Subcutaneous preadipocyte (primary cell): ENCODE measurements at places on chromosomes 7 and 10. TPM values are rescaled to one million over a fixed set of nuclear protein-coding genes. Genes with fewer than 3 reads are reported as not detected.

The SSC4D gene
- total RNA-seq: 0.39 and 1.1 TPM in 2 replicates

The ACTA2 gene
- total RNA-seq: 37.1 and 72.0 TPM in 2 replicates

The PAPOLB gene
- under 0.01 and 0.20 TPM in 2 replicates for total RNA-seq

The FAM204A gene
- total RNA-seq: 37.1 and 43.0 TPM in 2 replicates

The CDH23 gene
- total RNA-seq: 0.20 and 0.37 TPM in 2 replicates

The SLC26A3 gene
- total RNA-seq: not detected in 2 replicates

The HMX2 gene
- not detected in 2 replicates for total RNA-seq

The CYP26C1 gene
- total RNA-seq: under 0.01 TPM in 2 replicates

The SGPL1 gene
- total RNA-seq: 14.7 and 15.8 TPM in 2 replicates
